ENCODE measurements at places on chromosomes 13 and 19.

DNA sequence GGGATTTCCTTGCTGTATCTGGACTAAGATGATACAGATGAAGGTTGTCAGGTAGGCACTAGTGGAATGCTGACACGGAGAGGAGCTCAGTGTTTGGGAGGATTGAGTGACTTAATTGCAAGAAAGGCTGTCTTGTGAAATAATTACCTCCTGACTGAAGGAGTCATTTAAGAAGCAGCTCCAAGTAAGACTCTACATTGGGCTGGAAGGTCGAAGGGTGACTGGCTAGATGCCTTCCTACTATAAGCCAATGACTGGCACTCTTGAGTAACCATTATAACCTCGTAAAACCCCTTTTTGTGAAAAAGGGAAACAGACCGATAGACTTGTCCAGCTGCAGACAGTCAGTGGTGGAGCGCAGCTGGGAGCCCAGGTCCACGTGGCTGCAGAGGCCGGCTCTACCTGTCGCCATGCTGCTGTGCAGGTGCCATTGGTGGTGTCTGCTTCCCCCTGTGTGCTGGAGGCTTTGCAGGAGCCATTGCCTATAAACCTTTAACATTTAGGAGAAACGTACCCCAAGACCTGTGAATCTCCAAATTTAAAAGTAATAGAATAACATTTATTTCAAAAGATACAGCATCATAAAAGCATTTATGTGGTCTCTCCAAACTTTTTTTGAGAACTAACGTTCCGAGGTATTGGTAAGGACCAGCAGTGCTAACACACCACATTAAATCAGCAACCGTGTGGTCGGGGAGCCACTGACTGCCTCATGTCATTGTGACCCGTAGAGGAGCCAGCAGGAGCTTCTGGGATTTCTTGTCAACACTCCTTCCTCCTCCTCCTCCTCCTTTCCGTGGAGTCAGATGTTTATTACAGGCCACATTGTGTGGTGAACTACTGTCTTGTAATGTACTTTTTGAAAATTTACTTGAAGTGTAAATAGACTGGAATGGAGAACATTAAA, 80.4 kb upstream of the TEX29 start:
- no peak for DNase-seq

DNA sequence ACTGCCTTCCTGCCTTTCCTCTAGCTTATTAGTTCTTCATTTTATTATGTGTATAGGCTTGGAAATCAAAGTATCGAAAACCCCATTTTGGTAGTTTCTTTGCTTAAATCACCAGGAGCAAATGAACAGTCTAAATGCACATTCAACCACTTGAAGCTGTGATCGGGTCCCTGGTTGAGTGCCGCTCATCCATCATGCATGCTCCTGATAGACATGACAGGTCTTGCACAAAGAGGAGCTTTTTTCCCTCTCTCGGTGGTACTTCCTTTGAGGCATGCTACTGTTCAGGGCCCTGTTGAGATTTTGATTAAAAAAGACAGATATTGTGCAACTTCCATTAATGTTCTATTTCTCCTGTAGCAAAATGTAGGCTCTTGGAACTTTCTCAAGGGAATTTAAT, 185.8 kb downstream of the OLFM4 start:
- DNase-seq: no peak

GRCh38 chr19:42024622-42025111, 30.6 kb upstream of the ATP1A3 start:
- peak; percentile 69 for DNase-seq

- peak; percentile 55 for DNase-seq
Observed at GRCh38 chr13:101417043-101417406, 717 bp upstream of the NALCN start.

GRCh38 chr13:74986609-74987008, 495.4 kb downstream of the TBC1D4 start:
- DNase-seq: no peak

GRCh38 chr13:31224174-31224669, 24.4 kb downstream of the B3GLCT start:
- no peak for DNase-seq

DNA sequence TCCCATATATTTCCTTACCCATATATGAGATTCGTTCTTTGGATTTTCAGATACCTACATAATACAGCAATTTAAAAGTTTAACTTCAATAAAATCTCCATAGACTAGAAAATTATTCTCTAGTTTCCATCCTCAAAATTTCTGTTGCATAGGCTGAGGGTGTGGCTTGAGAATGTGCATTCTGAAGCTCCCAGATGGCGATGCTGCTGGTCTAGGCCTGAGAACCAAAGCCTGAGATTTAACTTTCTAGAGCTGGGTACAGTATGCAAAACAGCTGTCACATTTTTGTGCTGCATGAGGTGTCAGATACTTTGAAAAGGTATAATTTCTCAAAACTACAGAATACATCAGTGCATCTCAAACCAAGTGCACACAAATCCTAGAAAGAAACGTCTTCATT, 42.7 kb downstream of the MPHOSPH8 start:
- no peak for DNase-seq

GRCh38 chr13:107730813-107731212, 484.5 kb downstream of the LIG4 start:
- DNase-seq: peak; percentile 86

DNA sequence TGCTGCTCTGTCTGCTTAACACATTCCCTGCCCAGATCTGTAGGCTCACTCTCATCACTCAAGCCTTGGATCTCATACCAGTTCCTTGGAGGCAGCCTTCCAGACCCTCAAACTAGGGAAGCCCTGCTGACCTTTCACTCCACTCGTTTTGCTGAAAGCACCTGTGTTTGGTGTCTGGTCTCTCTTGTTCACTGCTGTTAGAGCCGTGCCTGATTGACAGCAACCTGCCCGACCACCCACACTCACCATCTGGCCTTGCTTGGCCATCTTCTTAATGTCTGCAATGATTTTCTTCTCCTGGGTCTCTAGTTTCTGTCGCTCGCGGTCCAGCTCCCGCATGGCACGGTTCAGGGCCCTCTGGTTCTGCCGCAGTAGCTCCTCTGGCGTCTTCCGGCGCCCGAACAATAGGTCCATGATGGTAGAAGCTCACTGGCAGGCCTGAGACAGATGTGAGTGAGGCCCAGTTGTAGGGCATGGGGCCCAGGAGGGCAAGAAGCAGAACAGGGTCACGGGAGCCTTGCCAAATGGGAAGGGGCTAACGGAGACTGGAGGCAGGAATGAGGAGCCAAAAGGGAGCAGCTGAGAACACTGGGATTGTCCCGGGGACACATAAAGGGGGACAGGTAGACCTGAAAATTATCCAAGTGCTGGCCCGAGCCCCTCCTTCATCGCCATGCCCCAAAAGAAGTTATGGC, 959 bp downstream of the CHMP2A start:
- no peak for DNase-seq

DNA sequence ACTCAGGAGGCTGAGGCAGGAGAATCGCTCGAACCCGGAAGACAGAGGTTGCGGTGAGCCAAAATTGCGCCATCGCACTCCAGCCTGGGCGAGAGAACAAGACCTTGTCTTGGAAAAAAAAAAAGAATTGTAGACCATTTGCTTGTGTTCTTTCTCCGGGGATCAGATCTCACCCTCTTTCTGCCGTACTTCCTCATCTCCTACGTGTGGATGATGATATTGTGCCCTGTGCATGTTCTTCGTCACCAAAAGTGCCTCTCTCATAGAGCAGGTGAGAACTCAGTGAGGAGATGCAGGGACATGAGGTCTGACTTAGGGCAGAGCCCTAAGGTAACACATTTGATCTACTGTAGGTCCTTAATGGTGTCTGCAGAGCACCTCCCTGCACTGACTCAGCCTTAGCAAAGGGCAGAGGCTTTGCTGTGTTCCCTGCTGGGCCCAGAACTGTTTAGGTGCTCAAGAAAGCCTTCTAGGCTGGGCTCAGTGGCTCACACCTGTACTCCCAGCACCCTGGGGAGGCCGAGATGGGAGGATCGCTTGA, 1.3 kb downstream of the APOC2 start:
- DNase-seq: no peak

GRCh38 chr13:100613031-100613430, 24.4 kb upstream of the GGACT start:
- no peak for DNase-seq

DNA sequence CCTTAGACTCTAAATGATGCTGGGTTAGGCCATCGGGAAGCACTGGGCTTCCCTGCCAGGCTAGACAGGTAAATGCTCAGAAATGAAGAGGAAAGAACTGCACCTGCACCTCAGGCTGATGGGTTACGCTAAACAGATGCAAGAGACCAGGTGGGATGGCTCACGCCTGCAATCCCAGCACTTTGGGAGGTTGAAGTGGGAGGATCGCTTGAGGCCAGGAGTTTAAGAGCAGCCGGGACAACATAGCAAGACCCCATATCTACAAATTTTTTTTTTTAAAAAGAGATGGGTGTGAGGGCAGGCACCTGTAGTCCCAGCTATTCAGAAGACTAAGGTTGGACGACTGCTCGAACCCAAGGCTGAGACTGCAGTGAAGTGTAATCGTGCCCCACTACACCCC, 634.7 kb downstream of the UQCRFS1 start:
- no peak for DNase-seq

DNA sequence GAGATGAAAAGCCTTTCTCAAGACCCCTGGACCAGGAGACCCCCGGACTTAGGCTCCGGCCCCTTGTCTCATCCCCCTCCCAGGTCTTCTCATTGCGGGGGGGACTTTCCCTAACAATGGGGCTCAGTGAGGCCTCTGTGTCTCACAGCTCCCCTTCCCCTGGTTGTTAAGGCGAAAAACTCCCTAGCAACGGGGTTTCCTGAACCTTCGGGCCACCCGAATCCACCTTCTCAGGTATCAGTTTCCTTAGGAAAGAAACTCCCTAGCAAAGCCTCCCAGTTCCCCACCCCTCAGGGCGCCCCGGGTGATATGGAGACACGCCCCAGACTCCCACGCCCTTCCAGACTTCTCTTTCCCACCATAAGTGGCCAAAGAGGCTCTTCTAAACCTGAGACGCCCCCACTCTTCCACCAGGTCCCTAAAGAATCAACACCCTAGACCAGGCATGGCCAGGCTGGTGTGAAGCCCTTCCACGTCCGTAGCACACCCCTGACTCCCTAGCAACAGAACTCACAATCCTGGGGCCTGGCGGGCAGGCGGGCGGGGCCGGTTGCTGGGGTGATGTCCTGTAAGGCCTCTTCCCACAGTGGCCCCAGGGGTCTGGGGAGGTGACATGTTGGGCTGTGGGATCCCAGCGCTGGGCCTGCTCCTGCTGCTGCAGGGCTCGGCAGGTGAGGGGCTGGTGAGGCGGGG, at the start of gene TMEM190:
Gene TMEM190 (plus strand): TSS at position 586 of the 693 bp plus-strand sequence. CDS start 28 bp downstream, at position 614.
- no peak for DNase-seq

DNA sequence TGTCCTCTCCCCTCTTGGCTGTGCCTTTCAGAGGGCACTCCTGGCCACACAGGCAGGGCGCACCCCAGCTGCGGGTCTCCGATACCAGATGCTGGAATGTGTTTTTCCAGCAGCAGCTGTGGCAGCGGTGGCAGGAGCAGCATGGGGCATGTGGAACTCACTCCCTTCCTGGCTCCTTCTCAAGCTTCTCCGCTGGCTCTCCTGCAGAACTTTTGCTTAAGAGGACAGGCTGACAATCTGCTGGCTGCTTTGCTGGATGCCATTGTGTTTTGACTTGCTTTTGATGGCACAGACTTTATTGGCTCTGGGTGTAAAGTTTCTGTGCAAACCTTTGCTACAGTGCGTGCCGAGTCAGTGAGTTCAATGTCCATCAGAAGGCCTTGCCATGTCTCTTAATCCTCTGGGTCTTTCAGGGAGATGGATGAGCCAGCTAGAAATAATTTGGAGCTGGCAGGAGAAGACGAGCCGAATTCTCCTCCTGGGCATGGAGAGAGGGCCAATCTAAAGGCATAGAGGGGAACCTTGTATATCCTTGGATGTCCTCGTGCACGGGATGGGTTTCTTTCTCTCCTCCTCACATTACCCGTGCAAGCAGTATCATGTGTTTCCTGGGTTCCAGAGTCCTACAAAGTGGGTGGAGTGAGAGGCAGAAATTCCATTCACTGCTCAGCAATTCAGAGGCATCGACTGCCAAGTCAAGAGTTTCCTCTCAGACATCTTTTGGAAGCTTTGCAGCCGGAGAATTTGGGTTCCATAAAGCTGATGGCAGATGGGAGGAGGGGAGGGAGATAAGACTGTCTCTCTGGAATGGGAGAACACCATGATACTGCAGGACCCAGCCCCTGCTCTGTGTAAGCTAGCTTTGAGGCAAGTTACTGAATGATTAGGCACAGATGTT, 231.2 kb downstream of the FGF9 start:
- no peak for DNase-seq

- no peak for DNase-seq
Observed at GRCh38 chr19:10888421-10888866, 17.1 kb downstream of the CARM1 start.

DNA sequence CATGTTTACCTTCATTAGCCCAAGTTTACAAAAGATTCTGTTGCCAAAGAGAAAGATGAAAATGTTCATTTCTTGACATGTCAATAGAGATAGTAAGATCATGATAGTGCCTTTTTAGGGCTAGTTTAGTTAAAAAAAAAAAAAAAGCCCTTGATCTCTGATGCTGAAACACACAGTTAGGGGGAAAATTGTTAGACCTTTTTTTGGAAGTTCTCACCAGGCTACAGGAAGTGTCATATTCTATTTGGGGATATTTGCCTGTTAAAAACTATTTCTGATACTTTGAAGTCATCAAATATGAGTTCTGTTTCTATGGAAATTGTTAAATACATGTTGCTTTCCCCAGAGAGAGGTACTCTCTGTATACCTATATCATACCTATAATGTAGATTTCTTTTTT, 21.6 kb downstream of the SLAIN1 start:
- DNase-seq: no peak

GRCh38 chr13:112962911-112963625, 5.9 kb upstream of the MCF2L start:
- DNase-seq: no peak

GRCh38 chr13:98622931-98623331, 46.0 kb upstream of the STK24 start:
- DNase-seq: no peak

DNA sequence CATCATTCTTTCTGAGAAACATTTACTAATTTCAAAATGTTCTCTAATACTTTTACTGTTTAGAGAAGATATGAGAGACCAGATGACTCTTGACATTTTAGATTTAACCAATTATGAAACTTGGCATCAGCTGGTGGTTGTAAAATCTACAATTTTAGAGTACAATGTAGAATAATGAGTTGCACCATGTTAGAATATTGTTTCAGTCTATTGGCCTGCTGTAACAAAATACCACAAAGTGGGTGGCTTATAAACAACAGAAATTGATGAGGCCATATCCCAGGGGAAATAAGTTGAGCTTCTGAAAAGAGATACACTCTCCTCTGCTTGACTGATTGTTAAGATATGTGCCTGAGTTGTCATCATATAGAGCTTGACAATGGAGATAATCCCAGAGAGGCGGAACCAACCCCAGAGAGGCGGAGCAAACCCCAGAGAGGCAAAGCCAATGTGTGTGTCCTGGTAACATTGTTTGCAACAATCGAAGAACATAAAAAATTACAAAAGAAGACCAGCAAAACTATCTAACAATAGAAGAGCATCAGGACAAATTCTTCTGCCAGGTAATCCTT, 373.0 kb upstream of the SLITRK1 start:
- DNase-seq: peak; percentile 29

- DNase-seq: no peak
Observed at GRCh38 chr13:45821811-45822210, 29.7 kb downstream of the SIAH3 start.
